ENCODE measurements at places on chromosomes 6 and 20. TPM values are rescaled to one million over a fixed set of nuclear protein-coding genes. Genes with fewer than 3 reads are reported as not detected.

- no peak for DNase-seq
Measured at GRCh38 chr6:90525421-90525820, 61.5 kb downstream of the MAP3K7 start.

DNA sequence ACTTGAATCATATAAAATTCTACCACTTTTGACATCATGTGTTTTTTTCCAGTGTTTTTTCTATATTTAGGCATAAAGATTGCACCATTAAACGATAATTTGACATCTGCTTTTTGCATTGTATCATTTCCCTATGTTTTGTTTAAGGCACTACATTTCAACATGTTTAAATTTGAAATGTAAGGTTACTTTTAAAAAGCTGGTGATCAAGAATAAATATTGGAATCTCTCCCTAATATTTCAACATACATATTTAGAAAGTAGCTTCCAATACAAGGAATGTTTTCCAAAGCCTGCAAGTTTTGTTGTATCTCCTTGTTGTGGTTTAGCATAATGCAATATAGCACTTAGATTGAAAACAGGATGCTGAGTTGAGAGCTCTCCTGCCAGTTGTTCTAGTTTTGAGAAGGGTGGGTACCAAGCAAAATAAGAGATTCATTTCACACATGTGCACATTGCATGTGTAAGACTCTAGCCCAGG, 76.5 kb downstream of the SYNJ2 start:
- no peak for DNase-seq

GRCh38 chr20:11917663-11918062, at the start of gene BTBD3:
TSS of gene BTBD3 (plus strand) at chr20:11917893. CDS start at chr20:11918276, 383 bp downstream.
- DNase-seq: peak; percentile 83

- peak; percentile 73 for DNase-seq
Measured at GRCh38 chr20:35339007-35339406, 46.8 kb upstream of the FAM83C start.

- no peak for DNase-seq
Measured at GRCh38 chr6:53887316-53887715, 92.5 kb downstream of the LRRC1 start.

DNA sequence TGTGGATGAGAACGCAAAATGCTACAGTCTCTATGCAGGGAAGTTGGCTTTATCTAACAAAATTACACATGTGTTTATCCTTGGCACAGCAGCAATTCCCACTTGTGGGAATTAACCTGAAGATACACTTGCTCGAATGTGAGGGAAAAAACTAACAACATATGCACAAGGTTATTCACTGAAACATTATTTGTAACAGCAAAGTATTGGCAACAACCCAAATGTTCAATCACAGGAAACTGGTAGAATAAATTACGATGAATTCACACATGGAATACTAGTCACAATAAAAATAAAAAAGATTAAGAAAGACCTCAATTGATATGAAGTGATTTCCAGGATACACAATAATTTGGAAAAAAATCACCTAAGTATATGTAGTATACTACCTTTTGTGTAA, 68.1 kb upstream of the OGFRL1 start:
- no peak for DNase-seq

- DNase-seq: no peak
Measured at GRCh38 chr20:63521602-63522001, 1.0 kb downstream of the PPDPF start.

DNA sequence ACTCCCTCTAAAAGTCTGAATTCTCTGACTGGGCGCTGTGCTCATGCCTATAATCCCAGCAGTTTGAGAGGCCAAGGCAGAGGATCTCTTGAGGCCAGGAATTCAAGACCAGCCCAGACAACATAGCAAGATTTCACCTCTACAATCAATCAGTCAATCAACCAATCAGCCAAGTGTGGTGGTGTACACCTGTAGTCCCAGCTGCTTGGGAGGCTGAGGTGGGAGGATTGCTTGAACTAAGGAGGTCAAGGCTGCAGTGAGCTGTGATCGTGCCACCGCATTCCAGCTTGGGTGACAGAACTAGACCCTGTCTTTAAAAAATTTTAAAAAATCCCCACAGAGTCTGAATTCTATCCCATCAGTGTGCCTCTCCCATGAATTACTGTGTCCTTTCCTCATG, 37.9 kb downstream of the KIF3B start:
- no peak for DNase-seq

- DNase-seq: no peak
Measured at GRCh38 chr6:137491478-137491877, 2.7 kb downstream of the OLIG3 start.

The SEMG1 gene
- polyA plus RNA-seq: not detected

The EFCAB8 gene
- not detected for polyA plus RNA-seq

The ZBTB46 gene
- 0.12 TPM for polyA plus RNA-seq

The FAM83B gene
- 11.4 TPM for polyA plus RNA-seq

The ZNF311 gene
- 1.3 TPM for polyA plus RNA-seq

The OR2B6 gene
- polyA plus RNA-seq: not detected

Measured in mammary epithelial cell (primary cell).